GF-D8 (cell line): ENCODE measurements at places on chromosomes 11 and 22.

- no peak for DNase-seq
Measured at GRCh38 chr11:16117989-16118756, 238.2 kb downstream of the SOX6 start.

GRCh38 chr22:37054056-37054395, 2.5 kb downstream of the KCTD17 start:
- DNase-seq, result no peak

- no peak for DNase-seq
Measured at GRCh38 chr11:3609416-3610265, 32.2 kb downstream of the ART5 start.

GRCh38 chr11:116852261-116853031, 15.0 kb upstream of the APOA1 start:
- peak; percentile 78 for DNase-seq

GRCh38 chr11:97461044-97461880, 1071.4 kb downstream of the JRKL start:
- DNase-seq, result no peak

DNA sequence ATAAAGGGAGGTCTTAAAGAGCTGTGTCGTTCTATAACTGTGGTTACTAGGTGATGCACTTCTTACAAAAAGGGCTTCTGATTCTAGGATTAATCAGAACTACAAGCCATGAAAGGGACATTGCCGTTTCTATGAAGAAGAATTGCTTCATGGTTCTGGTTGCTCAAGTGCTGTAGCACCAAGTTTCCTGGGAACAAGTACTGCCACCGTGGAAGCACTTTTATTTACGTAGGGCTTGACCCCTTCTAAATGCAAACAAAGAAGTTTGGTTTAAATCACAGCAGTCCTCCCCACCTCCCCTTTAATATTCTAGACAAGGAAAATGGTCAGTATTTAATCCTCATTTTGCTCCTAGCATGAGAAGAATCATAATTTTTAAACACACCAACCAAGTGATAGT, 9.8 kb downstream of the YAP1 start:
- no peak for DNase-seq

GRCh38 chr22:26127556-26127955, 41.7 kb upstream of the SEZ6L start:
- no peak for DNase-seq

- peak; percentile 92 for DNase-seq
Measured at GRCh38 chr11:65639623-65640482, 2.0 kb downstream of the SIPA1 start.

- no peak for DNase-seq
Measured at GRCh38 chr11:73467505-73467904, 91.3 kb downstream of the RELT start.

- no peak for DNase-seq
Measured at GRCh38 chr11:132620423-132620822, 911.9 kb downstream of the OPCML start.

GRCh38 chr11:66311470-66311964, 5.3 kb downstream of the CD248 start:
- no peak for DNase-seq

DNA sequence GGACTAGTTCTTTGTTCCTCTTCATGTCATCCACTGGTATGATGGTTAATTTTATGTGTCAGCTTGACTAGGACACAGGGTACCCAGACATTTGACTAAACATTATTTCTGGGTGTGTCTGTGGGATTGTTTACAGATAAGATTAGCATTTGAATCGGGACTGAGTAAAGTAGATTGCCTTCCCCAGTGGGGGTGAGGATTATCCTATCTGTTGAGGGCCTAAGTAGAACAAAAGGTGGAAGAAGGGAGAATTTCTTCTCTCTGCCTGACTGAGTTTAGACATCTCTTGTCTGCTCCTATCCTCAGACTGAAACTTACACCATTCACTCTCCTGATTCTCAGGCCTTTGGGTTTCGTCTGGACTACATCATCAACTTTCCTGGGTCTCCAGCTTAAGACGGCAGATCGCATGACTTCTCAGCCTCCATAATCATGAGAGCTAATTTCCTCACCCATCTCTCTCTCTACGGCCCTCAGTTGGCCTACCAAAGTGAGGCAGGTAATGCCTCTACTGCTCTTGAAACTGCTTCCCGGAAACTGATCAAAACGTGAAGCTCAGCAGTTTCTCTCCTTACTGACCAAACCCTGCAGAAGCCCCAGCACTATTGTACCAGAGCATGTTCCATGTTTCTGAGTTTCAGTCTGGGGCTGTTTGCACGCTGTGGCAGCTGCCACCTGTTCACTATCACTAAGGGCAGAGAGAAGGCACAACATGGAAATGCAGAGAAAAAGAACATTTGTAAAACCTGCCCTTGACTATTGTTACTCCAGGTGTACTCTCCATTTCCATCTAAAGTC, 95.4 kb downstream of the NXPE2 start:
- no peak for DNase-seq

DNA sequence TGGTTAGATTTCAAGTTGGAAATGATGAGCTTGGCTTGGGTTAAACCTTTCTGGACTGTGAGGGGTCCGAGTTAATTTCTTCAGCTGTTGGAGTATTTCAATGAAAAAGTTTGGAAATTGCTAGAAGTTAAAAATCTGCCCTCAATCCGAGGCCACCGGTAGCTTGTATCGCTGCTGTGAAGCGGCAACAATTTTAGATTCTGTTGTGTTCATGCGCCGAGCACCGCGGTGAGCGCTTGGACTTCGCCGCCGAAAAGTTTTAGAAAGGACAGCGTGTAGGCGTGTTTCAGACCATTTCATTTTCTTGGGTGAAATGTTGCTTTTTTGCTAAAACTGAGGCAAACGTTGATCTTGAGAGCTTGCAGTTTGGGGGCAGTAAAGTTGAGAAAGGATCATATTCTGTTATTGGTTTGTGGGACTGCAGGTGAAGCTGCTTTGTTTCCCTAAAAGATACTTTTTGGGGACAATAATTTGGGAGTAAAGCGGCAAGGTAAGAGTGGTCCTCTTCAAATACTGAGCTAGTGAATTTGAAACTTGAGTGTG, 928 bp downstream of the FBXO7 start:
- no peak for DNase-seq

DNA sequence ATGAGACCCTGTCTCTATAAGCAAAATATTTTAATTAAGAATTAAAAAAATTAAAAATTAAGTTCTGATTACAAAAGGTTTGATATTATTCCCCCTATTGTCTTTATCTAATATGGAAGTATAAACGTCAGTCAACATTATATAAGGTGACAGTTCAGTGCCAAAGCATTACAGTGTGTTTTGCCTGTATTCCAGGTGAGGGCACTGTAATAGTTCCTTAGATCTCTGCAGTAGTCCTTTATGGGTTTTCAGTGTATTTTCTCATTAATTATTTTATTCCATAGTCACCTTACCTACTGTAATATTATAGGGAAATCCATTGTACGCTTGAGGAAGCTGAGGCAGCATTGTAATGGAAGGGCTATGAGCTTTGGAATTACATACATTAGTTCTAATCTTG, 33.0 kb downstream of the FAR1 start:
- DNase-seq, result no peak

DNA sequence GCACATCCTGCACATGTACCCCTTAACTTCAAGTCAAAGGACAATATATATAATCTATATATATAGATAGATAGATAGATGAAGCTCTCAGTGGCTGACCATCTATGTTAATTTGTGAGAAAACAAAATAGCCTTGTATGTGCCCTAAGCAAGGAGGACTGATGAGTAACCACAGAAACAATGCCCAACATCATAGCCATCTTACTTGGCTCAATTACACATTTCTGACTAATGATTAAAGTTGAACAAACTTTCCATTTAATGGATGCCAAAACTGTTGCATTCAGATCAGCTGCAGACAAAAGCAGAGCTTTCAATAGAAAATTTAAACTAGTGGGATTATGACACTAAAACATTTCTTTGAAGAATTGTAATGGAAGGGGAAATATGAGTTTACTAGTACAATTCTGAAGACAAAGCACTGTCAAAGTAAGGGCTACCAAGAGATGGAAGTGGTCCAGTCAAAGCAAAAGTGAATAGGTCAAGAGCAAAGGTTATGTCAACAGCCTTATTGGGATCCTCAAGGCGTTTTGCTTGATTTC, 1188.2 kb upstream of the RAG2 start:
- DNase-seq, result no peak

GRCh38 chr11:28675183-28675582, 567.0 kb downstream of the METTL15 start:
- DNase-seq, result no peak

DNA sequence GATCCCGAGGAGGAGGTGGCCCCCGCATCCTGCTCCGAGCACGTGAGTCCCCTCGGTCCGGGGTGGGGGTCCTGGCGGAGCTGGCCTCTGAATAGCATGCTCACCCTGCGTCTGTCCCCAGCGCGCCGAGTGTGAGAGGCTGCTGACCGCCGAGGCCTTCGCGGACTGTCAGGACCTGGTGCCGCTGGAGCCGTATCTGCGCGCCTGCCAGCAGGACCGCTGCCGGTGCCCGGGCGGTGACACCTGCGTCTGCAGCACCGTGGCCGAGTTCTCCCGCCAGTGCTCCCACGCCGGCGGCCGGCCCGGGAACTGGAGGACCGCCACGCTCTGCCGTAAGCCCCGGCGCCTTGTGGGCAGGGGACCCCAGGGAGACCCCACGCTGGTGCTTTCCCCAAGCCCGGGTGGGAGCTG, 3.5 kb downstream of the MUC2 start:
- DNase-seq, result no peak

GRCh38 chr22:46753360-46753759, 9.1 kb upstream of the TBC1D22A start:
- no peak for DNase-seq

DNA sequence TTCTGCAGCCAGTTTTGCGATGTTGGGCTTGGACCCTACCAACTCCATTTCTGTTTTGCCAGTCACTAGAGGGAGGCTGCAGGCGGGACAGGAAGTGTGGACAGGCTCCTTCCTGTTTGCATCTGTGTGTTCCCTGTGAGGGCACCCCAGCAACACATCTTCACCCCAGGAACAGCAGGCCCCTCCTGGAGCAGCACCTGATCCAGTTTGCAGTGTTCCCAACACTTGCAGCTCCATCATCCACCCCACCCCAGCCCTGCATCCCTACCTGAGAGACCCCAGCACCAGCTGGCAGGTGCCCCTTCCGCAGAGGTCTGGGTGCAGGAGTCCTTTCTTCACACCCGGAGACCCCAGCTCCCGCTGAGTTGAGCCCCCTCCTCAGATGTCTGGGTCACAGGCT, 7.4 kb upstream of the VSIG10L2 start:
- DNase-seq, result no peak

DNA sequence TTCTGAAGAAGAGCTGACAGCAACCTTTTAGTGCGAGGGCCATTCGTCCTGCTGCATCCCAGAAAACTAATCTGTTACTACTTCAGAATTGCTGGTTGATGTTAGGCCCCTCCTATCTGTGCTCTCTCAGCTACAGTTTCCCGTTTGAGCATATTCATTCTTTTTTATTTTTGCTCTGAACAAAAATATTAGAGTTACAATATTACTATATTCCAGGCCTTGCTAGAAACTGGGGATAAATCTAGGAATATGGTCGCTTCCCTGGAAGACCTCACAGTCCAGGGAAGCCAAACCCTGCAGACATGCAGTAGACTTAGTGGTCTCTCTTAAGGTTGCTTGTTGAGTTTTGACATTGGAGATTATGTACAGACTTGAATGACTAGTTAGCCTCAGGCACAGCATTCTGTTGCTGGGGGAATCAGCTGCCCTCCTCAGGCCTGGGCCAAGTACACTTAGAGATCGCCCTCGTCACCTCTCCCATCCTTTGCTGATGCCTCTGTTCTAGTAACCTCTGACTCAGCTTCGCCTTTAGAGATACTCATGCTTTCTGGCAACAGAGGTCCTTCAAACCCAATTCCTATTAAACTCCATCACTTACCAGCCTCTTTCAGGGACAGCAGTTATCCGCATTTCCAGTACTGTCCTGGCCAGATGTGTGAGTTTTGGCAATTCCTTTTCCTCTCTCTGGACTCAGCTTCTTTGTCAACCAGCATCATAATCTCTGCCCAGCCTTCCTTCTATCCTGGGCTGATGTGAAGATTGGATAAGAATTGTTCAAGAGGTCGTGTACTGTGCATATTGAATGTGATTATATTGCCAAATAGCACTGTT, 698 bp upstream of the ANAPC15 start:
- DNase-seq, result no peak

GRCh38 chr22:22764085-22764484, 119.7 kb downstream of the GGTLC2 start:
- DNase-seq, result no peak

- no peak for DNase-seq
Measured at GRCh38 chr11:130726234-130727037, 189.8 kb downstream of the SNX19 start.

DNA sequence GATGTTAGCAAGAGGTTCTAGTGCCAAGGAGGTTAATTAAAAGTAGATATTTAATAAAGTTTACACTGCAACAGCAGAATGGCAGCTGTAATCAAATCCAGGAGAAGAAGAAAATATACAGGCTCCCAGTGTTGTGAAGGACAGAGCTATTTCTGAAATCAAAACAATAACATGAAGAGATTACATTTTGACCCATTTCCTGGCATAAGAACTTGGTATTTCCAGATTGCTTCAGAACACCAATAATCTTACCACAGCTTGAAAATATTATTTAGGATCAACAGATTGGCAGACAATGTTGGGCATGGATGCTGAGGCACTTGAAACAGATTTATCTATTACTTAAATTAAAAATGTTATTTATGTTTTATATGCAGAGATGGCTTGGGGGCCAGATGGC, 692.5 kb downstream of the KCNA4 start:
- DNase-seq, result no peak

DNA sequence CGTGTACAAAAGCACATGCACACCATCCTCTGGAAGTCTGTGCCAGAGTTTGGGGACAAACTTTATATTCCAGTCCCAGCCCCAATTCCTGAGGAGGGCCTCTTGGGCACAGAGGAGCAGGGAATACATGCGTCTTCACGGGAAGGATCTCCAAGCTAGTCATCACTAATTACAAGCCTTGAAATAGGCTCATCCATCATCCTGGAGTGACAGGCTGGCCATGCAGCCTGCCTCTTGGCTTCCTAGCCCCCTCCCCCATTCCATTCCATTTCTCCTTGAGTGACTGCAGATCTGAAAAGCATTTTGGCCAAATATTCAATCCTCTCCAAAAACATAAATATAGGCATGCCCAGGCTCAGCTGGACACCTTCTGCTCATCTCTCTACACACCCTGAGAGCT, 24.8 kb downstream of the SERPING1 start:
- no peak for DNase-seq

GRCh38 chr22:28015046-28015425, 96.0 kb upstream of the PITPNB start:
- DNase-seq, result no peak

- no peak for DNase-seq
Measured at GRCh38 chr11:74754507-74755252, 6.0 kb downstream of the RNF169 start.

DNA sequence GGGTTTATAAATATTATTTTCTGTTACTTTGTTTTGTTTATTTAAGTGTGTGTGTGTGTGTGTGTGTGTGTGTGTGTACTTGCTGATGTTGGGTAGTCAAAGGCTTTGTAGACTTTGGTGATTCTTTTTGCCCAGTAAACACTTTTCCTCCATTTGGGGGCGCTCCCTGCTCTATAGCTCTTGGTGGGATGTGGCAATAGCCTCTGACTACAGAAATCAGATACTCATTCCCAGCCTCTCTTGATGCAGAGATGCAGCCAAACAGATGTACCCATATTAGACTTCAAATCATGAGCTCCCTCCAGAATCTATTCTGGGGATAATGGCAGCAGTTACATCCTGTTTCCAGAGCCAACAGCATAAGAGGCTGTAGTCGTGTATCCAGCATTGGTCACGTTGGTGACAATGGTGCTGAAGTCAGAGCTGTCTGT, 33.4 kb upstream of the APOL5 start:
- no peak for DNase-seq

- no peak for DNase-seq
Measured at GRCh38 chr11:115194802-115195110, 309.5 kb downstream of the CADM1 start.
